ENCODE measurements at places on chromosomes 16 and 17.
A peak's percentile ranks its signal among the peaks of the same experiment; 100 is the strongest.

GRCh38 chr17:78939615-78940014 is 14.4 kb upstream of the TIMP2 start:
- DNase-seq, result no peak

- DNase-seq, result no peak
Measured at GRCh38 chr16:87028481-87029320, 288.5 kb downstream of the C16orf95 start.

- DNase-seq, result peak; percentile 94
Measured at GRCh38 chr17:8151120-8151640, 1.0 kb downstream of the PER1 start.

GRCh38 chr17:3603119-3603869 is 5.9 kb downstream of the TRPV1 start:
- DNase-seq, result no peak

DNA sequence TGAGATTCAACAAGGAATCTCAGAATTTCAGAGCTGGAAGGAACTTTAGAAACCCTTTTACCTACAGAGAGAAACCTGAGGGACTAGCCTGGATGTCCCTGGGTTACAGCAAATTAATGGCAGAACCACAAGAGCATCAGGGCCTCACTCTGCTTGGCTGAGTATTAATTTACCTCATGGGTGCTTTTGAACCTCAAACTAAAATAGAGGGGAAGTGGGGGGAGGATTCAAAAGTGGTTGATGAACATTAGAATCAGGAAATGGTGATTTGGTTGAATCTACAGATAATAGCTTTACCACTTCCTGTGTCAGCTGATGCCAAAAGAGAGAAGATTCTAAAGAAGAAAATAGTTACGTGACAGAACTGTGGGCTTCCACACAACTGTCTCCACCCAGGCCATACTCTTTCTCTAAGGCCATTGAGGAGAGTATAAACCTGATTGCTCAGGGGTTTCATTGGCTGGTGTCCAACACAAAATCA is 11.3 kb upstream of the SKAP1 start:
- no peak for DNase-seq

DNA sequence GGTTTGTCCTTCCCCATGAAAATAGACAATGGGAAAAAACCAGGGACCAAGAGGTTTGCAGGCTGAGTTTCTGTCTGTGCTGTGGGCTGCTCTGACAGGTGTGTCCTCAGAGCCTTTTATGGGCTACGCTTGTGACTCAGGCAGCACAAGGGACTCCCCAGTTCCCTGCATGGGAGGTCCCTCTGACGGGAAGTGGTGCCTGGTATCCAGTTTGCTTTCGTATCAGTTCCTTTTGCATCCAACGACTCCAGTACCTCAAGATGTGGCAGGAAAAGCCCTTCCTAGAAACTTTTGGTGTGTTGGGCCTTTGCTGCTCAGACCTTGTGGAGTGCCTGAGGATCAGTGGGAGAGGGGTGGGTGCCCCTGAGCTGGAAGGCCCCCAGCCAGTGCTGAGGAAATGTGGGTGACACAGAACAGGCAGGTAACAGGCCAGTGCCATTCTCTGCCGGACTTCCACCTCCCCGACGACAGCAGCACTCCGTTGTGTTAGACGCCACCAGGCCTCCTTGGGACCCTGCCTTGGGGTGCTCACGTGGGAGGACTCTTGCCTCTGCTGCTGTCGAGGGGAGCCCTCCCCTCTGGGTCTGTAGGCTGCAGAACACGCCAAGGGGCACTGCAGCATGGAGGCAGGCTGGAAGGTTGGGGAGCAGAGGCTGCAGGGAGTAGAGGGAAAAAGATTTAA is 38.4 kb upstream of the IRF8 start:
- no peak for DNase-seq

DNA sequence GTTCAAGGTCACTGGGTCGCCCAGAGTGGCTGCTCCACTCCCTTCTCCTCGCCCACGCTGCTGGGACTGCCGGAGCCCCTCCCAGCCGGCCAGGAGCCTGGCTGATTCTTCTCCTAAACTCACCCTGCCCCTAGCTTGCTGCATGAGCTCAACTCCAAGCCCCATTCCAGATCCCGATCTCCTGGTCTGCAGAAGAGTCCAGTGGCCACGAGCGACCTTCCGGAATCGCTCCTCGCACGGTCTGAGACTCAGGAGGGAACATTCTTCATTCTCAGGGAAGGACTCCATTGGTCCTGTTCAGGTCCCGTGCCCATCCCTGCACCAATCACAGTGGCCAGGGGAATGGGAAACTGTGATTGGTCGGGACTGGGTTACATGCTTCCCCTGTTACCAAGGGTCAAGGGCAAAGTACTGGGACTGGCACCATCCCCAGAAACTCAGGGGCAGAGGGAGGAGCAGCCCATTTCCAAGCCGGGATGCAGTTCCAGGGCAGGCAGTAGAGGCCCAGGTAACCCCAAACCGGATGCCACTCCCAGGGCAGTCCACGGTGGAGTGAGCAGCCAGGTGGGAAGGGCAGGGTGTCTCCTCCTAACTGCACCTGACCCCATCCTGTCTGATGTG is 24.5 kb upstream of the CIBAR2 start:
- DNase-seq, result peak; percentile 67

DNA sequence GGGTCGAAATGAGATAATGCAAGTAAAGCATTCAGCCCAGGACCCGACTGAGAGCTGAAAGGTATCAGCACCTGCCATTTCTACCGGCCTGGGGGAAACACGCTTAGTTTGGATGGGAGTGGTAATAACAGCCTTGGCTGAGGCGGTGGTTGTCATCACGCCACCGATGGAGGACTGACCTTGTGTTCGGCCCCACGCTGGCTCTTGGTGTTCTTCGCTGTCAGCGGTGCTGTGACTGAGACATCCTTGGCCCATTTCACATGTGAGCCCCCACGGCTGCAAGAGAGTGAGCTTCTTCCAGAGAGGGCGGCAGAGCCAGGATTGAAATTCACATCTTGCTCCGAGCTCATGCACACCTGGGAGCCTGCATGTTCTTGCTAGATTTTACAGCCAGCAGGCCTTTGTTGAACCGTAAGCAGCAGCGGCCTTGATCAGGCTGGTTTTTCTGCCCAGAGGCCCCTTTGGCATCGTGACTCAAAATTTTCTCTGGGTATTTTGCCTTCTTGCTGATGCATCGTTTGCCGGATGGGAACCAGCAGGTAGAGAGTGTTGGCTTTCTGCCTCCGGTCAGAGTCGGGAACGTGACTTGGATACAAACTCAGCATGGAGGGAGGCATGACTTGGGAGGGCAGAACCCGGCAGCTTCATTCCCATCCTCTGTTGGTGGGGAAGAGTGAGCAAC is 341.5 kb downstream of the SNX29 start:
- no peak for DNase-seq

- DNase-seq, result peak; percentile 80
Measured at GRCh38 chr17:76868176-76868668, at the start of gene MGAT5B. Gene MGAT5B, plus strand, starts transcription at chr17:76868404. Its CDS starts 626 bp downstream, at chr17:76869030.

DNA sequence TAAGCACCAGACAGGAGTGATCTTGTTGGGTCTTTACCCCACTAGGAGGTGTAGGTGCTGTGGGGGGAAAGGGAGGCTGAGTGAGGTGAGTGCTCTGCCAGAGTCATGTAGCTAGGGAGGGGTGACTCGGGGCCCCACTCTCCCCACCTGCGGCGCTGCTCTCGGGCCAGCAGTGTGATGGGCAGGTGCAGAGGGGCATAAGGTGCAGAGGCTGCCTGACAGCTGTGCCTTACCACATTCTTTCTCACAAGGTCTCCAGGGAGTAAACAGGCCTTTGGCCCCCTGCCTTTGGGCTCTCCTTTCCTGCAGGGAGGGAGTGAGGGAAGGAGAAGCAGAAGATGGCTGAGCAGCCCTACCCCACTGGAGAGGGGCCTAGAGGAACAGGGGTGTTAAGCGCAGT is 4.5 kb upstream of the CNP start:
- no peak for DNase-seq

DNA sequence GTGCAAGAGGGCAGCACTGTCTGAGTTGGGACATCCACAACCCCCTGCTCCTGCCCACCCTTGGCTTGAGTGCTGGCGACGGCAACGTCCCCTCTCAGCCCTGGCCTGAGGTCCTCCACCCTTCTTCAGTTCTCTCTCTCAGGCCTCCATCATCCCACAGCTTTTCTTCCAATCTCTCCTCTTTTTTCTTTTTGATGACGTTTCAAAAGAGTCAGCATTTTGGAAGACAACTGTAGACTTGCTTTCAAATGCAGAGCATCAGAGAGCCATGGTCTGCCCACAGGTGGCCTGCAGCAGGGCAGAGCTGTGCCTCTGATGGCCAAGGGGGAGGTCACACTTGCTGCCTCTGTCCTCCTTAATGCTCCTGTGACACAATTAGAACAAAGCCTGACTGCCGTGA is 775.4 kb downstream of the KCNJ18 start:
- no peak for DNase-seq

DNA sequence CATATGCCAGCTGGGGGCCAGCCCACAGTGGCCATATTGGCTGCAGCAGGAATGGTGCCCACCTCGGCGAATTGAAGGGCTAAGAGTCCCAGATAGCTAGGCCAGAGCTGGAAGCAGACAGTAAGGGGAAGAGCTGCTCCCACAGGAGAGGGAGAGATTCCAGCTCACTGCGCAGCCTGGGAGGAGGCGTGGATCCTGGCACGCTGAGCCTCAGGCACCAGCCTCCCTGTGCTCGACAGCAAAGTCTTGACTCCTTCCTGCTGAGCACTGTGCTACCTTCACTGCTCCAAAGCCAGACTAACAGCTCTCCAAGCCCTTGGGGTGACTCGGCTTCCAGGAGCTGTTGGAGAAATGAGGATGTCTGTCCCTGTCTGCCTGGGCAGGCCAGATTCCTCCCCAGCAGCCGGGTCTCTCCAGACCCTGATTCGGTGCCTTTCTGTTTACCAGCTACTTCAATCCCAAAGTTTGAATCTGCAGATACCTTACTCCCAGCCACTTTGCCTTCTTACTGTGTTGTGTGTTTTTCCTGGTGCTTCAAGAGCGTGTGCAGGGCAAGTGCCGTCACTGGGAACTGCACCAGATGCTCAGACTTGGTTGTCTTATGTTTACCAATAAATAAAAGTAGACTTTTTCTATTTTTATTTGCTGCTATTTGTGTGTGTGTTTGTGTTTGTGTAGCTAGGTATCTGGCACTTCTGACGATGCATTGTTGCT is 9.1 kb downstream of the CBX2 start:
- DNase-seq, result no peak

DNA sequence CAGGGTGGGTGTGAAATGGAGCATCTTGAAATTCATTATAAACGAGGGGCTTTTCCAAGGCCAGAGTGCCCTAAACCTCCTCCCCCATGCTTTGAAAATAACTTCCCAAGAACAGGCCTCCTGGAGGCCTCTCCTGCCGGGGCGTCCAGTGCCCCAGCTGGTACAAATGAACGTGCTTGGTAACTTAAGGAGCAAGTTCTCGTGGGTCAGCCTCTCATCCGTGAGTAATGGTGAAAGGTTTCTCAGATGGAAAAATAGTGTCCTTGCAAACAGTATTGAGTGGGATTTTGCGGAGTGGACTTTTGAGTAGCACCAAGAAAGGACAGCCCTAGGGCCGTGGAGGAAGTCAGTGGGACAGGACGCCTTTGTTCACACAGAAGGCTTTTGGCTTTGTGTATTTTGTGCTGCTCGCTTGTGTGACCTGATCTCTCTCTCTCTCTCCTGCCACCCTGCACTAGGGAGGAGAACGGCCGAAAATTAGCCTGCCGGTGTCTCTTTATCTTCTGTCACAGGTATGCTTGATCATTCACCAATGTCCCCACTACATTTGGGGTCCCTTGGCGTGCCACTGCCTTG is 34.6 kb downstream of the CLEC16A start:
- DNase-seq, result no peak

DNA sequence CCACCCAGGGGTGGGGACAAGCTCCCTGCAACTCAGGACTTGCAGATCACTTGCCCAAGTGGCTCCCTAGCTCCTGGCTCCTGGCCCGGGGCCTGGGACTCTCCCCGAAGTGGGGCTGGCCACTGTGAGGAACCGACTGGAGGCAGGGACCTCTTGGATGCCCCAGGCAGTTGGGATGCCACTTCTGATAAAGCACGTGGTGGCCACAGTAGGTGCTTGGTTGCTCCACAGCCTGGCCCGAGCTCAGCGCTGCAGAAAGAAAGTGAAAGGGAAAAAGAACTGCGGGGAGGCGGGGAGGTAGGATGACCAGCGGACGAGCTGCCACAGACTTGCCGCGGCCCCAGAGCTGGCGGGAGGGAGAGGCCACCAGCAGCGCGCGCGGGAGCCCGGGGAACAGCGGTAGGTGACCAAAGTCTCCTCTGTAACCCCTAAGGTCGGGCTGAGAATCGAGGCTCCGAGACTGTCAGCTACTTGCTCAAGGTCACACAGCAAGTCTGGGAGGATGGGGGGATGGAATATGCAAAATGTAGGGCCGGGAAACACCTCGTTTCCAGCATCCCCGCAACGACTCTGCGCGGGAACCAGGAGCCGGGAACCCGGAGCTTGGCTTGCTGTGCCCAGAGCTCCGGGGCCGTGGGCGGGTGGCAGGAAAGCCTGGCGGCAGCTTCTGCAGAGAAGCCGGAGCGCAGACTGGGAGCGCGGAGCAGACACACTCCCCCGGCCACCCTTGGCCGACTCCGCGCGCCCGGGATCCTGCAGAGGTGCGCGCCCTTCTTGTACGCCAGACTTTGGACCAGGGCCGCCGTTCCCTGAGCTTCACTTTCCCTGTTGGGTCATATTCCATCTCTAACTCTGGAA is 1.9 kb downstream of the CIITA start:
- peak; percentile 63 for DNase-seq

- peak; percentile 49 for DNase-seq
Measured at GRCh38 chr16:59385959-59386358, 651.8 kb upstream of the GOT2 start.

DNA sequence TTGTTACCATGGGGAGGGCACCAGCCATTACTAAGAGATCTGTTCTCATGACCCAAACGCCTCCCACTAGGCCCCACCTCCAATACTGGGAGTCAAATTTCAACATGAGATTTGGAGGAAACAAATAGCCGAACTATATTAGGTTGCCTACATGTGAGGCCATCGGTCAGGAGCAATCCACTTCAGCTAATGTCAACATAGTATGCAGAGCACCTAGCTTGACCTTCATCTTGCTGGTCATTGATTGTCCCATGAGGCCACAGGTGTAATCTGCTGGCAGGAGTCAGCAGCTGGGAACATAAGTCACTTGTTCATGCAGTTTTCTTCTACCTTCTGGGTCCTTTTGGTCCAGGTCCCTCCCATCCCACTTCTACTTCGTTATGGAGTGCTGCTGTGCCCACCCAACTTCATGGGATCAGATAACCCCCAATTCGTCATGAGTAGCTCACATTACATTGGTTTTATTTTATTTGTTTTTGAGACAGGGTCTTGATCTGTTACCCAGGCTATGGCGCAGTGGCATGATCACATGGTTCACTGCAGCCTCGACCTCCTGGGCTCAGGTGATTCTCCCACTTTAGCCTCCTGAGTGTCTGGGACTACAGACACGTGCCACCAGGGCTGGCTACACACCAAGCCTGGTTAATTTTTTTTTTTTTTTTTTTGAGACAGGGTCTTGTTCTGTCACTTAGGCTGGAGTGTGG is 5.9 kb upstream of the KPNA2 start:
- no peak for DNase-seq

All from psoas muscle (tissue), 8 donors.